ENCODE measurements at places on chromosomes 13 and 19.
A peak's percentile ranks its signal among the peaks of the same experiment; 100 is the strongest.

GRCh38 chr19:35117116-35117515 is 1.5 kb downstream of the FXYD3 start:
- DNase-seq, result no peak

DNA sequence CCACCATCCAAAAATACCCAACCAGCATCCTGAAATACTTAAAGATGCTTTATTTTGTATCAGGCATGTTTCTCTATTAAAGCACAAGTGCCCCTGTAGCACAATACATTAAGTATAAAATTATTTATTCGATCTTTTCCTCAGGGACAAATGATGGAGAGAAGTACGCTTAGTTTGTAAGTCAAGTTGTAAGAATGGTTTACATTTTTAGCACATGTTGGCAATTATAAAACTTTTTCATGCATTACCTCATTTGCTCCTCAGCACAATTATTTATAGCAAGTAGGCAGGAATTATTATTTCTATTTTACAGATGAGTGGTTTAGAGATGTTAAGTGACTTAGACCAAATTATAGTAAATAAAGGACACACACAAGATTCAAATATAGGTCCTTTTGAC is 232.6 kb upstream of the HTR2A start:
- no peak for DNase-seq

- peak; percentile 56 for DNase-seq
Observed at GRCh38 chr19:41334793-41335192, 18.9 kb downstream of the TGFB1 start.

DNA sequence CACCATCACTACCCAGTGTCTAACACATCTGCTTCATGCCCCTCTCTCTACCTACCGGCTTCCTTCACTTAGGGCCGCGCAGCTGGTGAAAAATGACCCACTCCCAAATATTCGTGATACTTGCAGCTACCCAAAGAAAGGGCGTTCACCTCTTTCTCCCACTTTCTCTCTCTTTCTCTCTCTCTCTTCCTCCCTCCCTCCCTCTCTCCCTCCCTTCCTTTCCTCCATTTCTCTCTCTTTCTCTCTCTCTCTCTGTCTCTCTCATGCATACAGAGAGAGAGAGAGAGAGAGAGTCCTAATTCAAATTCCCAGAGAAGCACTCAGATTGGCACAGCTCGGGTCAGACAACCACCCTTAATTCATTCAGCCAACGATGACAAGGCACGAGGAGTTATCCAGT is 27.7 kb upstream of the POP4 start:
- no peak for DNase-seq

DNA sequence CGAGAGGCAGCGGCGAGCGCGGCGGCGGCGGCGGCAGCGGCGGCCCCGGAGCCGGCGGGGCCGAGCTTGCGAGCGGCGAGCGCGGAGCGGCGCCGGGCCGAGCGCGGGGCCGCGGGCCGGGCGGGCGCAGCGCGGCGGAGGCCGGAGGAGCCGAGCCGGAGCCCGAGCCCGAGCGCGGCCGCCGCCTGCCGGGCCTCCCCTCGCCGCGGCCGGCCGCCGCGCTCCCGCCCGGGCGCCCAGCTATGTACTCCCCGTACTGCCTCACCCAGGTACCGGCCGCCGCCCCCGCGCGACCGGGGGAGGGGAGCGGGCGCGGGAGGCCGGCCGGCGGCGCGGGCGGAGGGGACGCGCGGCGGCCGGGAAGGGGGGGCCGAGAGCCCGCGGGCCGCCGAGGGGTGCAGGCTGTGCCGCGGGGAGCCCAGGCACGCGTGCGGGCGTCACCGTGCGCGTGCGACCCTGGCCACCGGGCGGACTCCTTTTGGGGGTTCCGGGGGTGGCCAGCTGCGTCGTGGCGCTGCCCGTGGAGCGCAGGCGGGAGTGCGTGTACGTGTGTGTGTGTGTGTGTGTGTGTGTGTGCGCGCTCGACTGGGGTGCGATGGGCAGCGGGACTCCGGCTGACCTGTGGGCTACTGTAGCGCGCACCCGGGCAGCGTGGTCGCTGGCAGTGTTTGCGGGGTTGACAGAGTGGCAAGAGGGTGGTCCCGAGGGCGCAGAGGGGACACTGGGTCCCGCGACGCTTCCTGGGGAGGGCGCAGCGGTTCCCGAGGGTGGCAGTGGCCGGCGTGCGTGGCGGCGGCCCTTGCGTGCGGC is 526 bp downstream of the NFIX start:
- peak; percentile 42 for DNase-seq

DNA sequence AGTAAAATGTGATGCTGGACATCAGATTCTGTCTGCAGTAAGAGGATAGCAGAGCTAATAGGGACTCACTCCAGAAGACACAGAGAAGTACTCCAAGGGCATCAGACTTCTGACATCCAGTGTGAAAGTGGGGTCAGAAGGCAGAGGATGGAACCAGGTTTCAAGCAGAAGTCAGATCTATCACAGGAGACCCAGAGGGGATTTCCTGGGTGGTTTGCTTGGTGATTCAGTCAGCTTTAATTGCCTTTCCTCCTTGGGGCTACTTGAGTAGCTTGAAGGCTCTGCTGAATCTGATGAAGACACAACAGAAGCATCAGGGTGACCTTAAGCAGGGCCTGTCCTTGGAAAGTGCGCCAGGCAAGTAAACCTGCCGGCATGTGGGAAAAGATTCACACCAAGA is 300.6 kb downstream of the COG6 start:
- no peak for DNase-seq

DNA sequence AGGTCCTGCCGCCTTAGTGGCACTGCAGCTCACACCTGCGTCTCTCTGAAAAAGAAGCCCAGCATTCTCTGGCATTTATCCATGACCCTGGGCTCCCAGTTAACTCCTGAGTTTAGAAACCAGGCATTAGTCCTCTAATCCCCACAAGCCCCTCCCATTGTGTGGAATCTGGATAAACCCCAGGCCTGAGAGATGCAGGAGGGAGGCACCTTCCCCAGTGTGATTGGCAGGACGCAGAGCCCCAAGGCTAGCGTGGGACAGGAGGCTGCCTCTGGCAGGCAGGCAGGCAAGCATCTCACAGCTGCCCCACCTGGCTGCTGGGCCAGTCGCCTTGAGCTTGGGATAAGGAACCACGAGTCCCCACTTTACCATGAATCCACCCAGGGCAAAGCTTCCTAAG is 11.0 kb upstream of the SERPINE3 start:
- no peak for DNase-seq

GRCh38 chr13:113582841-113583631 is 1.5 kb upstream of the TFDP1 start:
- no peak for DNase-seq

- DNase-seq, result no peak
Observed at GRCh38 chr19:4316956-4317355, 12.6 kb downstream of the FSD1 start.

GRCh38 chr19:4360081-4360569 is 16.8 kb downstream of the MPND start:
- no peak for DNase-seq

DNA sequence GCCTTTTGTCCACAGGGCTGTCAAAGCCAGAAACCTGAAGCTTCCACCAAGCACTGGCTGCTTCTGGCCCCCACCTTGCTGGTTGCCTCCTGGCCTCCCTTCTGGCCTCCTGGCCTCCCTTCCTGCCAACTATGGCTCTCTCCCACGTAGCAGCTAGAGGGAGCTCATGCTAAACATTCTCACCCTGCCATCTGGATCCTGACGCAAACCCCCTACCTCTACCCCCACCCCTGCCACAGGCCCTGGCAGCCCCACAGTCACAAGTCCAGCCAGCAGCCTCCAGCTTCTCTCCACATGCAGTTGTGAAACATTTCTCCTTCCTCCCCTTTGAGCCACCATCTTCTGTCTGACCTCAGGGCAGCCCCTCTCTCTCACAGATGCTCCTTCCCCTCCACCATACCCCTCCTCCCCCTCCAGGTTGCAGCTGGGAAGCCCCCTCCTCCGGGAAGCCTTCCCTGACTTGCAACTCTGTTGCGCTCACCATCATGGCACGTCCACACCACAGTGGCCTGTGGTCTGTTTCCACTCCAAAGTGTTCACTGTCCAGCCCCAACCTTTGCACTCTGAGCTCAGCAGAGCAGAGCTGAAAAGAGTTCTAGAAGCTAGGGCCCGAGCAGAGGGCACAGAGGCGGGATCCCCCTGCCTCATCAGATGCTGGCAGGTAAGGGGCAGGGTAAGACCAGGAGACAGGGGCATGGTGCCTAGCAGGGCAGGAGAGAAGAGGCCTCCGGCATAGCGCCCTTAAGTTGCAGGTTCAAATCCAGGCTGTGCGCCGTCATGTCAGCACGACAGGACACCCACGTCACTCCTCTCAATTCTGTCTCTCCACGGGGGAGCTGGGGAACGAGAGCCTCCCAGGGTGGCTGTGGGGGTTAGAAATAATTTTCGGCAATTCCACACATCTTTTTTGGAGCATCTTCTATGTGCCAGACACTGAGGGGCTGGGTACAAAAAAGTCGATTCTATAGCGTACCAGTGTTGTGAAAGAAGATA is 7.3 kb downstream of the ADGRL1 start:
- DNase-seq, result no peak

DNA sequence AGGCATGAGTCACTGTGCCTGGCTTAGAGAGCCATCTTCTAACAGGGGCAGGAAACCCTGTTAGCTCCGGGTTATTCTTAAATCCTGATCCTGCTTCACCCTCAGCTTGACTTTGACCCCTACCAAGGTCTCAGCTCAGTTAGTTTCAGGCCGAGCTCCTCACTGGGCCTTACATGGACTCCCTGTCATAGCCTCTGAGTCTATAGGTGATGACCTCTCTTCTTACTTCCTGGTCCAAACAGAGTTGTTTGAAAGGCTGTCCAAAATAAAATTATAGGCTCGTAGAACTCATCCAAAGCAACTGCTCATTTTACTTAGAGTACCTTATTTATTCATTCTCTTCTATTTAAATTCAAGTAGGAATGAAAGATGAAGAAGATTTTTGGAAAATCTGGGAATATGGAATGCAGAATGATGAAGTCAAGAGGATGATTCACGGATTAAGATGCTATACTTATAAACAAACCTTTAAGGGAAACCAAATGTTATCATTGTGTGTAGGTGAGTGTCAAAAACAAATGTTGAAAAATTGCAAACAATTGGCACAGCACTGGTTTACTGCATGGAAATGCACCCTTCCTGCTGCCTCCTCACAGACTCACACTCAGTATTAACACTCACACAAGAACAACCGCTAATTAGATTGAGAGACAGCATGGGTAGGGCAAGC is 174.1 kb downstream of the RGCC start:
- no peak for DNase-seq

- DNase-seq, result no peak
Observed at GRCh38 chr19:944663-945241, 18.9 kb downstream of the ARID3A start.

DNA sequence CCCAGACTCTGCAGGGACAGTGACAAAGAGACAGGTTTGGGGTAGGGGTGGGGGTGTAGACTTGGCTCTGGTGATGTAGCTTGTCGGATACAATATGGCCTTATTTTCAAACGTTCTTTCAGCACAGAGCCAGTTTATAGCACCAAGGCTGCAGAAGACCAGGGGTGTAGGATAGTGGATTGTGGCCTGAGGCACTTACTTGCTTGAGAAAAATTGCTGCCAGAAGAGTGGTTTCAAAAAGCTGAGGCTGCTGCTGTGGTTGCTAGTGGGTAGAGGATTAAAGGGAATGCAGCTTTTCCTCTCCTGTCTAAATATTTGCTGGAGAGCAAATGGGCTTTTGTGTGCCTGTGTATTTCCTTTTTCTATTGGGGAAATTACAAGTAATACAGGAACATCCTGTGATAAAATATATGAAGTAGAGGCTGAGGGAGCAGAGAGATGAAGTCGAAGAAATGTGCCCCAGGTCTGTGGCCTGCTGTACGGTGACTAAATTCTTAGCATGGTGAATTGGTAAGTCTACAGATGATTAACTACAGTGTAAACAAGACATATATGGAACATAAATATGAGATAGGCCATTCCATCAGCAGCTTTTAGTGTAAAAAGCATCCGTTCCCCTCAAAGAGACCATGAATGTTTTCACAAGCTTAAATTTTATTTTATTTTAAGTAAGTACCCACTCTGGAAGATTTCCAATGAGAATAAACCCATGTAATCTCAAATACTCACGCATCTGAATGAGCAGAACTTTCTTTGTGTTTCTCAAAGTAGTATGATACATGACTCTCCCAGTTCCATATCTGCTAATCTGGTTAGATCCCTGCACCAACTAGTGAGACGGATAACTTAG is 112.9 kb downstream of the LRCH1 start:
- DNase-seq, result peak; percentile 50

DNA sequence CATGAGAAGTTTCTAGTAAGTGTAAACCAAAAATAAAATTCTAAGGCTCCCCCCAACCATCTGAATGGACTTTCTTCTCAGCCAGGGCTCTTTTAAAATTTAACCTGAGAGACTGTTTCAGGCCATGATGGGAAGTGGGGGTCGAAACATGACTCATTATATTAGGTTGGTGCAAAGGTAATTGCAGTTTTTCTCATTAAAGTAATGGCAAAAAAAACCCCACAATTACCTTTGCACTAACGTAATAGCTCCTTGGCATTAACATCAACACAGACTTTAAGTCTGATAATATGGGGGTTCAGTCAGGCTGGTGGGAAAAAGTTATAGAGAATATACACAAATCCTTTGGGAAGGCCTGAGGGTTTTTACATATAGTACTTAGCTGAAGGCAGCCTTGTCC is 9.4 kb upstream of the SPART start:
- no peak for DNase-seq

DNA sequence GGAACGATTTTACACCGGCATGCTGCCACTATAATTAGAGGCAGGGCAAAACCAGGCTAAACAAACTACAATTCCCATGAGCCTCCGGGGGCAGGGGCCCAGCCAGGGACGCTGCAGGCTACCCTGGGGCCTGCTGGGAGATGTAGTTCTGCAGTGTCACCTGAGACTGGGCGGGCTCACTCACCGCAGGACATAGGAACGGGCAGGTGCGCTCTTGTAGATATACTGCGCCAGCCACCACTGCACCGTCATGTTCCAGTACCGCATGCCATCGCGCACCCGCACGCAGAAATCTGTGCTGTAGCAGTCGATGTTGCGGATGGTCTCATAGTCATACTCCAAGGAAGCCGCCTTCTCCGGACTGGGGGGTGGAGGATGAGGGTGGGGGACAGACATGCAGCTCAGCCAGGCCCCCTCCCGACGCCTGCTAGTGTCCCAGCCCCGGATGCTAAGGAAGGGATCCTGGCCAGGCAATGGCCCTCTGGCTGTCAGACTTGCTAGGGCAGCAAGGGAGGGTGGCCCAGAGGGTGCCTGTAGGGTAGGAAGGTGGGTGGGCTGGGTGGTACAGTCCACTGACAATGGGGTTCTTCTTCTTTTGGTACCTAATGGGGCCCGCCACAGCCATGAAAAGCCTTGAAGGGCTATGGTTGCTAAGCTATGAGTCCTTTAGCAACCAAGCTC is 5.8 kb upstream of the TMC4 start:
- DNase-seq, result no peak

- DNase-seq, result peak; percentile 70
Observed at GRCh38 chr19:3062165-3063105, at the start of gene TLE5. Gene TLE5, minus strand, starts transcription at chr19:3062495. Its CDS starts 295 bp downstream, at chr19:3062200.
